Spinal cord (tissue), 10 donors: ENCODE measurements at places on chromosomes 11 and 22. TPM values are rescaled to one million over a fixed set of nuclear protein-coding genes. Genes with fewer than 3 reads are reported as not detected.

Gene ACAT1
- total RNA-seq, result 112 TPM

Gene ACER3
- 15.7 TPM for total RNA-seq

Gene OR5B21
- not detected for total RNA-seq

GRCh38 chr22:26737262-26737661, 79.9 kb downstream of the MIAT start:
- no peak overlapping the region for H3K27ac ChIP-seq
- H3K4me1 ChIP-seq, result peaks cover 4% of the 10 kb centered on the region
- no peak overlapping the region for H3K4me3 ChIP-seq
- DNase-seq, result no peak
